H1 (cell line): ENCODE measurements at places on chromosomes 1 and 21. TPM values are rescaled to one million over a fixed set of nuclear protein-coding genes. Genes with fewer than 3 reads are reported as not detected.

GBP6 gene
- total RNA-seq = not detected in 2 replicates

LRRC38 gene
- 0.38 and 0.63 TPM in 2 replicates for total RNA-seq

NDUFS5 gene
- 421 and 435 TPM in 2 replicates for total RNA-seq

MTX1 gene
- total RNA-seq = 47.9 and 55.0 TPM in 2 replicates

RGS4 gene
- total RNA-seq = 0.46 and 0.74 TPM in 2 replicates

BRINP3 gene
- 0.36 TPM in 1 of 2 replicates, not detected in the other for total RNA-seq

CLEC20A gene
- not detected in 2 replicates for total RNA-seq

FAM43B gene
- 1.9 and 2.2 TPM in 2 replicates for total RNA-seq

OR2M3 gene
- not detected in 2 replicates for total RNA-seq

MTARC1 gene
- total RNA-seq = 42.4 and 46.2 TPM in 2 replicates

DNA sequence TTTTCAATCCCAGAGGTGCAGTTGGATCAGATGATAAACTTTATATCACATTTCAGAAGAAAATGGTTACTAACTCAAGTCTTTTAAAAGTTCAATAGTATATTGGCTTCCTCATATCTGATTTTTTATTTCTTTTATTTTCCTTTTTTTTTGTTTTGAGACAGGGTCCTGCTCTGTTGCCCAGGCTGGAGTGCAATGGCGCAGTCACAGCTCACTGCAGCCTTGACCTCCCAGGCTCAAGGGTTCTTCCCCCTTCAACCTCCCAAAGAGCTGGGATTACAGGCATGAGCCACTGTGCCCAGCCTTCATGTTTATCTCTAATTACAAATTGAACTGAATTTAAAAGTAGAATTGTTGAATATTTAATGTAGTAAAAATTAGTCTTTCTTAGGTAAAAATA lies 13.9 kb downstream of the FLVCR1 start:
- no peaks in the 10 kb centered on the region for H3K27me3 ChIP-seq
- no peaks in the 10 kb centered on the region for H3K4me1 ChIP-seq
- no peak for DNase-seq
- H3K36me3 ChIP-seq = peaks cover 74% of the 10 kb centered on the region
- no peak overlapping the region for H3K27ac ChIP-seq

DNA sequence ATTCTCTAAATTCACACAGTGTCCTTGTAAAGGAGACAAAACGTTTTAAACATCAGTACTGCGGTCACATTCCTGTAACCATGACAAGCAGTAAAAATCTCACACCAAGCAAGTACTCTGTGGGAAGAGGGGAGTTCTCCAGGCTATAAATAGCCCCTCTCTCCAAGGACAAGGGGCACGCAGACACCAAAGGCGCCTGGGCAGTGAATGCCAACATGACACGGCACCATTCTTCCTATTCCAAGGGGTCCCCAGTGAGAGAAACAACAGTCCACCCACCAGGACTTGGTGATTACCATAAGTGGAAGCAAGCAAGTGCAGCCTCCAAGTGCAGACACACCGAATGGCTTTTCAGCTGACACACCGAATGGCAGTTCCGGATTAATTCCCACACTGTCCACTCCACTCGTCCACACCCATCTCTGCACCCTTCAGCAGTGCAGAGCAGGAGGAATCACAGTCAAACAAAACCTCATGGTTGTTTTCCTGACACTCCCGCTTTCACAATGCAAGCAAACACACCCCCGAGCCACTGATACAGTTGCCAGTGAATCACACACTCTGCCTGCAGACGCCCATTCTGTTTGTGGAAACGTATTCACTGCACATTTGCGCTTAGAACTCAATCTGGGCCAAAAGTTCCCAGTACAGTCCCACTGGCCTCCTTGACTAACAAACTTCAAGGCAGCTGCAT lies 1.8 kb downstream of the PTTG1IP start:
- no peaks in the 10 kb centered on the region for H3K36me3 ChIP-seq
- peaks cover 10% of the 10 kb centered on the region for H3K27me3 ChIP-seq
- H3K27ac ChIP-seq = no peak overlapping the region
- no peak for DNase-seq
- 0 out of 2 replicates have a peak overlapping the region, but pooled peaks have one; percentile 78 for H3K4me3 ChIP-seq

- no peak overlapping the region for H3K4me3 ChIP-seq
- no peaks in the 10 kb centered on the region for H3K27me3 ChIP-seq
- no peaks in the 10 kb centered on the region for H3K36me3 ChIP-seq
- DNase-seq = no peak
- H3K4me1 ChIP-seq = no peaks in the 10 kb centered on the region
Observed at GRCh38 chr1:35316264-35316663, 47.8 kb downstream of the ZMYM4 start.

GRCh38 chr1:212470059-212470458 lies 37.3 kb downstream of the NENF start:
- H3K36me3 ChIP-seq = no peaks in the 10 kb centered on the region
- no peak overlapping the region for H3K4me3 ChIP-seq
- no peaks in the 10 kb centered on the region for H3K27me3 ChIP-seq

GRCh38 chr21:17921579-17922530 lies 102.7 kb upstream of the C21orf91 start:
- no peaks in the 10 kb centered on the region for H3K4me1 ChIP-seq
- H3K27me3 ChIP-seq = no peaks in the 10 kb centered on the region
- no peak overlapping the region for H3K4me3 ChIP-seq
- H3K36me3 ChIP-seq = no peaks in the 10 kb centered on the region

GRCh38 chr1:84427250-84428188 lies 29.2 kb downstream of the DNASE2B start:
- no peak for DNase-seq

DNA sequence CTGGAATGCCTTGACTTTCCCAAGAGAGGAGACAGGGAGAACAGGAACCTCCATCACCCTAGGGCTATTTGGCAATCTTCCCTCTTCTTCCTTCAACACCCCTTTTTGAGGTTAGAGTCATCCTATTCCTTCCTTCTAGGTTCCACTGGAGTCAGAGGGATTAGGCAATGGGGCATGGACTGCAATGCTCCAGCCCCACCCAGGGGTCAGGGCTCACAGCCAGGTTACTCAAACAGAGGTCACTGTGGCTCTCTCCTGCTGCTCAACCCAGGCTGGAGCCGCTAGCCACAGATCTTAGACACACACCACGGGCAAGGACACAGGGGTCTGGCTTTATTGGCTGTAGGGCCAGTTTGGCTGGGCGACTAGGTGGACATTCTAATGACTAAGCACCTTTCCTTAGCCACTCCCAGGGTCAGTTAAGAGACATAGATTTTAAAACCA lies 145.5 kb upstream of the NRIP1 start:
- H3K27me3 ChIP-seq = no peaks in the 10 kb centered on the region
- DNase-seq = no peak
- no peaks in the 10 kb centered on the region for H3K36me3 ChIP-seq
- no peaks in the 10 kb centered on the region for H3K4me1 ChIP-seq

- no peak overlapping the region for H3K27ac ChIP-seq
- DNase-seq = no peak
- no peaks in the 10 kb centered on the region for H3K4me1 ChIP-seq
- H3K36me3 ChIP-seq = no peaks in the 10 kb centered on the region
- no peaks in the 10 kb centered on the region for H3K27me3 ChIP-seq
- H3K4me3 ChIP-seq = no peak overlapping the region
Observed at GRCh38 chr1:112188611-112189010, 199.1 kb upstream of the KCND3 start.

DNA sequence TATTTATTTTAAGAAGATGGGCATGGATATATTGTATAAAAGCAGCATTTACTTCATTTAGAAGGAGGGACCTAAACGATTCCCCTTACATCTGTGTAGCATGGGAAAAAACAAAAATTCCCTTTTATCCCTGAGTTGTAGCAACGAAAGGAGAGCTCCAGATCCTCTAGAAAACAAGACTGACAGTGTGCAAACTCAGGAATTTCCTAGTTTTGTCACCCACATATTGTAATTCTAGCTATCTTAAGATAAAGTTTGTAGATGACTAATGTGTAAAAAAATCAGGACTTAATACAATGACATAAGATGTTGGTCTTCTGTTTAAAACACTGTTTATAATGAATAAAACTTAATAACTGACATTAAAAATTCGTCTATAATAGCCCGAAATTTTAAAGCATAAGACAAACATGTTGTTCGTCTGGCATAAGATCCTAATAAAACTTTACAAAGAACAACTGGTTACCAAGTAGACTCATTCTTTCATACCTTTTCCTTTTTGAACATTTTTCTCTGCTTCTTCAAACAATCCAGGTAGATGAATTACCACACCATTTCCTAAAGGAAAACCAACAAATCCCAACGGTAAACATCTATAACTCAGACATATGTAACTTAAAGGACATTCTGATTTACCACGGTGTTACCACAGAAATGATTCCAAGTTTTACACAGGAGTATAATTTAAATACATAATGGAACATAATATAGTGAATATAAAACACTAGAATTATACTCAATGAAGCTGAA lies 15.2 kb downstream of the ADSS2 start:
- no peak overlapping the region for H3K4me3 ChIP-seq
- no peak overlapping the region for H3K27ac ChIP-seq
- peaks cover 4% of the 10 kb centered on the region for H3K4me1 ChIP-seq
- H3K27me3 ChIP-seq = no peaks in the 10 kb centered on the region

DNA sequence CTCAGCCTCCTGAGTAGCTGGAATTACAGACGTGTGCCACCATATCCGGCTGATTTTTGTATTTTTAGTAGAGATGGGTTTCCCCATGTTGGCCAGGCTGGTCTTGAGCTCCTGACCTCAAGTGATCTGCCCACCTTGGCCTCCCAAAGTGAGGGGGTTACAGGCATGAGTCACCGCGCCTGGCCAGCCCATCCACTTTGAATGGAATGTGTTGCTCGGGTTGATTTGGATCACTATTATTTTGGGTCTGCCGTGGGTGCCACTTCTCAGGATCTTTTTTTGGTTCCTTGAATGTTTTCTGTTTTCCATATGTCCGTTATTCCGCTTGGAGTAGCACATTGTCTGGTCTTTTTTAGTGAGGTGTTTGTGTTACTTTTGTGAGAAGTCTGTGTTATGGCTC lies 17.0 kb downstream of the PCNT start:
- no peaks in the 10 kb centered on the region for H3K4me1 ChIP-seq
- no peaks in the 10 kb centered on the region for H3K27me3 ChIP-seq
- DNase-seq = no peak

- no peaks in the 10 kb centered on the region for H3K4me1 ChIP-seq
- no peak for DNase-seq
- H3K27ac ChIP-seq = no peak overlapping the region
- H3K36me3 ChIP-seq = no peaks in the 10 kb centered on the region
- H3K4me3 ChIP-seq = no peak overlapping the region
- H3K27me3 ChIP-seq = no peaks in the 10 kb centered on the region
Observed at GRCh38 chr1:166738873-166739272, 100.4 kb upstream of the POGK start.

DNA sequence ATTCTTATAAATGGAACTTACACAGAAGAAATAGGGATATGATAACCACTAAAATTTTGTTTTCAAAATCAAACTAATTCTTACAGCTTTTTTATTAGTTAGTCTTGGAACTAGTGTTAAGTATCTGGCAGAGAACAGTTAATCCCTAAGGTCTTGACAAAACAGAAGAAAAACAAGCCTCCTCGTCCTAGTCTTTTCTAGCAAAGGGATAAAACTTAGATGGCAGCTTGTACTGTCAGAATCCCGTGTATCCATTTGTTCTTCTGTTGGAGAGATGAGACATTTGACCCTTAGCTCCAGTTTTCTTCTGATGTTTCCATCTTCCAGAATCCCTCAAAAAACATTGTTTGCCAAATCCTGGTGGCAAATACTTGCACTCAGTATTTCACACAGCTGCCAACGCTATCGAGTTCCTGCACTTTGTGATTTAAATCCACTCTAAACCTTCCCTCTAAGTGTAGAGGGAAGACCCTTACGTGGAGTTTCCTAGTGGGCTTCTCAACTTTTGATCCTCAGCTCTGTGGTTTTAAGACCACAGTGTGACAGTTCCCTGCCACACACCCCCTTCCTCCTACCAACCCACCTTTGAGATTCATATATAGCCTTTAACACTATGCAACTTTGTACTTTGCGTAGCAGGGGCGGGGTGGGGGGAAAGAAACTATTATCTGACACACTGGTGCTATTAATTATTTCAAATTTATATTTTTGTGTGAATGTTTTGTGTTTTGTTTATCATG lies 42.3 kb upstream of the LAMC2 start:
- no peak overlapping the region for H3K4me3 ChIP-seq
- H3K36me3 ChIP-seq = peaks cover 3% of the 10 kb centered on the region; the same call in 1 of the 2 replicates
- no peak overlapping the region for H3K27ac ChIP-seq
- no peak for DNase-seq
- H3K4me1 ChIP-seq = no peaks in the 10 kb centered on the region

DNA sequence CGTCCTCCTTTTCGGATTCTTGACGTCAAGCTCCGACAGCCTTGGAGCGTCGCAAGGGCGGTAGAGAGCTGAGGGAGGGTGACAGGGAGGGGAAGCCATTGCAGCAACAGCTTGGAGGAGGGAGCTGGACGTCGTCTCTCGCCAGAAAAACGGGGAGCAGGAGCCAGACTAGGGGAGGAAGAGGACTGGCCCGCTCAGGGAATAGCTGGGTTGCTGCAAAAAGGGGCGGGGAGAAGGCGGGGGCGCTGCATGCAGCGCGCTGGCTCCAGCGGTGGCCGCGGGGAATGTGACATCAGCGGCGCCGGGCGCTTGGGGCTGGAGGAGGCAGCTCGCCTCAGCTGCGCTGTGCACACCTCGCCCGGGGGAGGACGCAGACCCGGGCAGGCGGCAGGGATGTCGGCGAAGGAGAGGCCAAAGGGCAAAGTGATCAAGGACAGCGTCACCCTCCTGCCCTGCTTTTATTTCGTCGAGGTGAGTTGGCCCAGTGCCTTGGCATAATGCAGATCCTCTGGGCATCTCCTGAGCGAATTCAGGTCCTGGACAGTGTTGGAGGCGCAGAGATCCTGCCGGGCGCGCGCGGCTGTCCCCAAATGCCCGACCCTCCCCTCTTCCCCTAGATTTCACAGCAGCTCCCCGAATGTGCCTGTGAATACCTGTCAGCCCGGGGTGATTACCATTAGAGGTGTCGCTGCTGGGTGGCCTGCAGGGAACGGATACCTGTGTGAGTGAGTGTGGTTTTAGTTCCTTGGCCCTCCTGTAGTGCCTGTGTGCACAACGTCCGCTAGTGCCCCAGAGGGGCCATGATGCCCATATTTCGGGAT lies at the start of gene PLPPR4:
PLPPR4 (plus strand) TSS at position 292 of the 821 bp plus-strand sequence; CDS start at position 394, 102 bp downstream.
- peaks cover 3% of the 10 kb centered on the region for H3K27me3 ChIP-seq
- H3K4me1 ChIP-seq = no peaks in the 10 kb centered on the region; the same call in 1 of the 2 replicates
- peak within 1 kb of the TSS; percentile 67 for H3K4me3 ChIP-seq
- no peaks in the 10 kb centered on the region for H3K36me3 ChIP-seq
- H3K27ac ChIP-seq = no peak within 1 kb of the TSS
- peak; percentile 2 for DNase-seq

- no peak overlapping the region for H3K4me3 ChIP-seq
- no peak for DNase-seq
- no peaks in the 10 kb centered on the region for H3K36me3 ChIP-seq
- H3K4me1 ChIP-seq = no peaks in the 10 kb centered on the region
- no peak overlapping the region for H3K27ac ChIP-seq
Observed at GRCh38 chr1:23727362-23727811, 15.9 kb upstream of the ELOA start.

- no peaks in the 10 kb centered on the region for H3K36me3 ChIP-seq
- DNase-seq = peak; percentile 66
- no peaks in the 10 kb centered on the region for H3K27me3 ChIP-seq
- H3K27ac ChIP-seq = no peak overlapping the region
- H3K4me1 ChIP-seq = peaks cover 43% of the 10 kb centered on the region
Observed at GRCh38 chr1:201020721-201021629, 2.5 kb downstream of the KIF21B start.
